ENCODE measurements at places on chromosomes 7 and 10.

GRCh38 chr7:141239661-141240060, 165.8 kb downstream of the TMEM178B start:
- DNase-seq = no peak

- no peak for DNase-seq
Measured at GRCh38 chr7:154387252-154387651, 335.1 kb downstream of the DPP6 start.

- no peak for DNase-seq
Measured at GRCh38 chr10:75397496-75398199, 3.9 kb downstream of the ZNF503 start.

- DNase-seq = no peak
Measured at GRCh38 chr10:119776536-119776935, 50.7 kb downstream of the INPP5F start.

DNA sequence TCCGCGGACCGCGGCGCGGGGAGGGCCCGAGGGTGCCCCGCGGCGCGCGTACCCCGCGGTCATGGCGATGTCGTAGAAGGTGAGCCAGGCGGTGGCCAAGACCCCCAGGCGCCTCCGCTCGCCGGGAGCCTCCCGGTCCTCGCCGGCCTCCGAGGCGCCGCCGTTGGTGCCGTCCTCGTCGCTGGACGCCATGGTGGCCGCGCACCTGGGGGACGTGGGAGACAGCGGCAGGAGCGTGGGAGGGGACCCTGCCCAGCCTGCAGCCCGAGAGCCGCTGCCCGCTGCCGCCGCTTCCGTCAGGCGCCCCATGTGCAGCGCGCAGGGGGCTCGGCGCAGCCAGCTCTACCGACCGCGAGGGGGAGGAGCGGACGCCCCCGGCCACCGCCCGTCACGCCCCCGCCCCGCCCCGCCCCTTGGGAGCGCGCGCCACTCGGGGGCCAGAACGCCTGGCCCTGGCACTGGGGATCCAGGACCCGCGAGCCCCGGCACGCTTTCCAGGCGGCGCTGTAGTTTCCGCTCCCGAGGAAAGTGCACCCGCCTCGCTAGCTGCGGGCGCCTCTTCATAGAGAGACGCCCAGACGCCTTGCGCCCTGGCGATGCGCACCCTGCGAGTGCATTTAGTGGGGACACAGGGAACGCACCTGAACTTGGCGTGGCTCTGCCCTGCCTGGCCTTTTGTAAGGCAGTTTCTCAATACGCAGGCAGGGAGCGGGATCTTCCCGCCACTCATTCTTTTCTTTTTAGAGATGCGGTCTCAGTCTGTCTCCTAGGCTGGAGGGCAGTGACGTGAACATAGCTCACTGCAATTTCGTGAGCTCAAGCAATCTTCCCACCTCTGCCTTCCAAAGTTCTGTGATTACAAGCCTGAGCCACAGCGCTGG, at the start of gene HACD1:
Gene HACD1 (minus strand): TSS at position 344 of the 881 bp plus-strand sequence. CDS start 35 bp downstream, at position 309.
- peak; percentile 17 for DNase-seq

- no peak for DNase-seq
Measured at GRCh38 chr7:101985903-101986734, 168.7 kb downstream of the CUX1 start.

DNA sequence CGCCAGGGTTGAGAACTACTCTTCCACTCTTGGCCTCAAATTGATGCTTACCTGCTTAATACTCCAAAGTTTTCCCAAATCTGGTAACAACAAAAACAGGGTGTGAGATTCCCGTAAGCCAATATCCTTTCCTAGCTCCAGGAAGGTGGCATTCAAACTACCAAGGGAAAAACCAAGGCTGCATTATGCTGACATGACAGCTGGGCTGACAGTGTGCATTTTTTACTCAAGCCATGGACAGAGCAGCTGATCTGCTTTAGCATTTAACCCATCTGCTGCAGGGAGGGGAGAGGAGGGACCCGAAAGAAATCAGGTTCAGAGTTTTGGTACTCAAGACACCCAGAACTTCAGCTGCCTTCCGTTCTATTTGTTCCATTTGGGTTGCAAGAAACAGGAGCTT, 49.8 kb upstream of the RAPGEF5 start:
- no peak for DNase-seq

DNA sequence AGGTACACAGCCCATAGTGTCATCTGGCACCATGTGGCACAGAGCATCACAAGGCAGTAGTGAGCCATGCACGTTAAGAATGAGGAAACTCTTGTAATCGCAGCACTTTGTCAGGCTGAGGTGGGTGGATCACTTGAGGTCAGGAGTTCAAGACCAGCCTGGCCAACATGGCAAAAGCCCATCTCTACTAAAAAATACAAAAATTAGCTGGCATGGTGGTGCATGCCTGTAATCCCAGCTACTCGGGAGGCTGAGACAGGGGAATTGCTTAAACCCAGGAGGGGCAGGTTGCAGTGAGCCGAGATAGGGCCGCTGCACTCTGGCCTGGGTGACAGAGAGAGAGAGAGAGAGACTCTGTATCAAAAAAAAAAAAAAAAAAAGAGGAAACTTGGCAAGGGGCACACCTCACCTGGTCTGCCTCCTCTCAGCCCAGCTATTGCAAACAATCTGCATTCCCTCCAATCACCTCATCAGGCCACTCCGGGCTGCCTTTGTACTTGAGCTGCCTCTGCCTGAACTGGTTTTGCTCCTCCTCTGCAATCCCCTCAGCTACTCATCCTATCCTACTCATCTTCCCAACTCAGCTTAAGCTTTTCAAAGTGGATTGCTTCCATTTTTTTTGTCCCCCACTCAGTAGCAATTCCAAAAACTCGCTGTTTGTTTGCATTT, 46.0 kb upstream of the OPTN start:
- no peak for DNase-seq

DNA sequence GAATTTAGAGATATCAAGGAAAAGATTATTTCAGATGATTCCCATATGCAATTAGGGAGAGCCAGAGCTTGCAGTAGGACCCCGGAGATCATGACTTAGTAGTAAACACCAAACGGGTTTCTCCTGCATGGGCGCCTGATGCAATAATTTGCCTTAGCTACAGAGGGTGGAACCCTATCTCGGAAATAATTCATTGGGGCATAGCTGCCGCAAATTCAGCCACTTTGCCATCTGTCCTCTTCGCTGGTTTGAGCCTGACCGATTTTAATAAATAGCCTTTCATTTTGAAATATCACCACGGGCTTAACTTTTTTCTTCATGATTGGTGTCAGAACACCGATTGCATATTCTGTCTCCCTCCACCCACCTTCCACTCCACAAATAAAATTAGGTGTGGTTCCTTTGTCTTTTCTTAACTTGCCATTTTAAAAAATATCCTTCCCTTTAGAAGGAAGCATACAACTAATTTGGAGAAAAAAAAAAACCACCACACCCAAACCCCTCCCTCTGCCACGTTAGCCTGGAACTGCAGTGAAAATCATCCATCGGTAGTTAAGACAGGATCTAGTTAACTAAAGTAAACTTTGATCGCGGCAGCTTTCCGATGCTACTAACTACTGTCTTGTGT, 1.4 kb downstream of the GARS1 start:
- peak; percentile 53 for DNase-seq

- DNase-seq = no peak
Measured at GRCh38 chr10:107813451-107814162, 649.1 kb upstream of the SORCS1 start.

- DNase-seq = no peak
Measured at GRCh38 chr7:25840209-25840792, 311.7 kb upstream of the NFE2L3 start.

GRCh38 chr10:109929501-109930219, 6.3 kb upstream of the XPNPEP1 start:
- no peak for DNase-seq

GRCh38 chr7:127504715-127505114, 80.7 kb downstream of the GCC1 start:
- DNase-seq = no peak

DNA sequence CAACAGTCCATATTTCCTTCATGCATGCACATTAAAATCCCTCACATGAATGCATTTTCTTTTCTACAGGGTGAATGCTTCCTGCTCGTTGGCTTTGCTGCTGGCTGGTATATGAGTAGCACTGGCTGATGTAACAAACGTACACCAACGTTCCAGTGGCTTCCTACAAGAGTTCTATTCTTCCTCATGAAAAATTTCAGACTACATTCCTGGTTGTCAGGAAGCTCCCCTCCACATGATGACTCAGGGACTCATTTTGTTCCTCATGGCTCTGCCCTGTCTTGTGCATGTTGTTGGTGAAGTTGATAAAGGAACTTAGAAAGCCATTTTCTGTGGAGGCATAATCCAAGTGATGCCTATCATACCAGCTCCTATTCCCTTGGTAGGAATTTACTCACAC, 470.7 kb upstream of the KLF6 start:
- DNase-seq = no peak

- no peak for DNase-seq
Measured at GRCh38 chr7:155753446-155753965, 58.8 kb downstream of the SHH start.

GRCh38 chr7:149284343-149284742, 22.3 kb downstream of the ZNF783 start:
- DNase-seq = no peak

DNA sequence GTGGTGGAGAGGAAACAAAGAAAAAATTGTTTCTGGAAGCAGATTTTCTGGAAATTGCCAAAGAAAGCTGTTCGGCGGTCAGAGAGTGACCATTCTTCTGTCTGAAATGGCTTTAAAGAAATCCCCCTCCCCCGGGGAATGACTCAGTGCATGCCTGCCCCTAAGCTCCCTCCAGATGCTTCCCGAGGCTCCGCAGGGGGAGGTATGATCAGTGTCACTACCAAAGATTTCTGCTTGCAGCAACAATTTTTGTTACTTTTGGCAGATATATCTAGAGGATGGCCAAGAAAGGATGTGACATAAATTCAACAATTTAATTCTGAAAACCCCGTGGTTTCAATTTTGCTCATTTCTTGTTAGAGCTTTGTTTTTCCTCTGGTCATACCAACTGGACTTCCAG, 163.9 kb downstream of the JCAD start:
- no peak for DNase-seq

DNA sequence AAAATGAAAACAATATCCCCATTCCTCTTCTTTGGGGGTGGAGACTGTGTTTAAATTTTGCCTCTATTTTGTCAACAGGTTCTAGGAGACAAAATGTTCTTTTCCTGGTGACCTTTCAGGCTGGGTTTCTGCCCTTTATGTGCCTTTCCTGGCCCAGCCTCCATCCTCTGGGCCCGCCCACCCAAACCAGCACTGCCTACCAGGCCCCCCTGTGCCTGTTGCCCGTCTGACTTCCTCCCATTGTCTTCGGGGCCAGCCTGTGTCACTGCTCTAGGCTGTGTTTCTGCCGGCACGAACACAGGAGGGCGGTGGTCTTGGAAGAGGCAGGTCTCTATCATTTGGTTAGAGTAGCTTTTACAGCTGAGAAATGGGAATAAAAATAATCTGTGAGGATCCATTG, 13.9 kb downstream of the TSPAN14 start:
- DNase-seq = no peak

DNA sequence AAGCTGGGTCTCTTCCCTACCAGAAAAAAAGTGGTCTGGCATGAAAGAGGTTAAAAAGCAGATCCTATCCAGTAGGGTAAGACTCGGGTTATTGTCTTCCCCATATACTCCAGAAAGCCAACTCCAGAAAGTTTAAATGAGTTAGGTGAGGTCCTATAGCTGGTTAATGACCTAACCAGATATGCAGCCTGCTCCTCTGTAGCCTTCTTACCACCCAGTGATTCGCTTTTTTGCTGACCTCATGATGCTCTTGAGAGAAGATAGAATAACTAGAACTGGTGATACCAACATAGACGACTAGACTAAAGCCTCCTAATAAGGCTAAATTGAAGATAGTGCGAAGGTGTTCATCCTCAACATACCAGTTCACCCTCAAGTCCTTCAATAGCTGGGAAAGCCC, 675 bp upstream of the GIMAP1 start:
- DNase-seq = peak; percentile 27

- DNase-seq = peak; percentile 76
Measured at GRCh38 chr10:131885391-131886165, 15.2 kb upstream of the PPP2R2D start.

GRCh38 chr10:7300384-7300971, 110.4 kb downstream of the SFMBT2 start:
- no peak for DNase-seq

GRCh38 chr10:70593513-70593890, 9.0 kb downstream of the PRF1 start:
- no peak for DNase-seq

- DNase-seq = peak; percentile 71
Measured at GRCh38 chr7:44622342-44623151, 16.1 kb downstream of the OGDH start.

DNA sequence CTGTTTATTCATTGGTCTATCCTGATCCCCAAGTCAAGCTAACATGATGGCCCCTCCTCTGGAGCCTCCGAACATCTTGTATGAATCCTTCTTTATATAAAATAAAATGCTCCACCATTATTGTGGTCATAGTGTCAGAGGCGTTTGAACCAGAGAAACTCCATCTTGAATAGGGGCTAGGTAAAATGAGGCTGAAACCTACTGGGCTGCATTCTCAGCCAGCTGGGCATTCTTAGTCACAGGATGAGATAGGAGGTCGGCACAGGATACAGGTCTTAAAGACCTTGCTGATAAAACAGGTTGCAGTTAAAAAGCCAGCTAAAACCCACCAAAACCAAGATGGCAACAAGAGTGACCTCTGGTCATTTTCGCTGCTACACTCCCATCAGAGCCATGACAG, 905.8 kb upstream of the AUTS2 start:
- no peak for DNase-seq

GRCh38 chr7:26332698-26333097, 41.0 kb downstream of the SNX10 start:
- no peak for DNase-seq

DNA sequence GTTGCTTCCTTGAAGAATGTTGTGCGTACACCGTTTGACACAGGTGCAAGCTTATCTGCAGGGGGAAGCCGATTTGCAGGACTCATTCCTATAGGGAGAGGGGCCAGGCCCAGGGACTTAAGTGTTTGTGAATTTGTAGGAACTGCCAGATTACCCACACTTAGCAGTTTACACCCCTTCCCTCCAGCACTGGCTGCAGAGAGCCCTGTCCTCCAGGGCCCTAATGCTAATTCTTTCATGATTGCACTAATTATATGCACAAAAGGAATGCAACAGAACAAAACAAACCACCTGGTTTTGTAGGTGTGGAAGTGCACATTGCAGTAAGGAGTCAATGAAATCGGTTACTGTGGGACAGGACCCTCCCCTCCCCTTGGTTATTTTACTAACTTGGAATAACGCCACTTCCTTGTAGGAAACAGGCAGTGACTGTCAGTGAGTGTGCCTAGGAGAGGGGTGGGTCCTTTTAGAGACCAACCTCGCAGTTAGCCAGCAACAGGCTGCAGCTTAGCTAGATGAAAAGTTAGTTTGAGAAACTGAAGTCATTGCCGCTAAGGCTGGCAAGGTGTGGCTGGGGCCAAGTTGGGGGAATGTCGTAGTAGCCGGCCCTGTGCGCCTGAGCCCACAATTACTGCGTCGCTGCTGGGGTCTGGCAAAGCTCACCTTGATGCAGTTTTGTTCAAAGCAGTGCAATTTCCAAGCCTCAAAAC, 60.6 kb downstream of the CUX1 start:
- no peak for DNase-seq

DNA sequence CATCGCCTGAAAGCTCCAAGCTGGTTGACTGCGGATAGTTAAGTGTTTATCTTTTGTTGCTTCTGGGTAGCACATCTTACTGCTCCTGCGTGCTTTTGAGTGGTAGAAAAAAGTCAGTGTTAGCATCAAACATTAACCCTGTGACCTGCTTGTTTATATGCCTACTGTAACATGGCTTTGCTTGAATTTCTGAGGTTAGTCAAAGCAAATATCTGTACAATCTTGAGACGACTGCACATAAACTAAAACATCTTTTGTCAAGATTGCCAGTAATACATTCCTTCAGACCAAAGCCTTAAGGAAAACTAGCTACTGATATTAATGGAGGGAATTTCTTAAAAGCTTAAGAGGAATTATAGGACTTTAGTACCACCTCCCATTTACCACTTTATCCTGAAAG, 163.7 kb downstream of the BAMBI start:
- DNase-seq = no peak

All from T-helper 1 cell (primary cell).